Right ventricle myocardium superior (tissue), 1 donor: ENCODE measurements at places on chromosomes 4 and X. TPM values are rescaled to one million over a fixed set of nuclear protein-coding genes. Genes with fewer than 3 reads are reported as not detected.

Gene TCEAL6
- not detected for total RNA-seq

Gene SPANXB1
- total RNA-seq = not detected

Gene RBMXL3
- total RNA-seq = not detected

DNA sequence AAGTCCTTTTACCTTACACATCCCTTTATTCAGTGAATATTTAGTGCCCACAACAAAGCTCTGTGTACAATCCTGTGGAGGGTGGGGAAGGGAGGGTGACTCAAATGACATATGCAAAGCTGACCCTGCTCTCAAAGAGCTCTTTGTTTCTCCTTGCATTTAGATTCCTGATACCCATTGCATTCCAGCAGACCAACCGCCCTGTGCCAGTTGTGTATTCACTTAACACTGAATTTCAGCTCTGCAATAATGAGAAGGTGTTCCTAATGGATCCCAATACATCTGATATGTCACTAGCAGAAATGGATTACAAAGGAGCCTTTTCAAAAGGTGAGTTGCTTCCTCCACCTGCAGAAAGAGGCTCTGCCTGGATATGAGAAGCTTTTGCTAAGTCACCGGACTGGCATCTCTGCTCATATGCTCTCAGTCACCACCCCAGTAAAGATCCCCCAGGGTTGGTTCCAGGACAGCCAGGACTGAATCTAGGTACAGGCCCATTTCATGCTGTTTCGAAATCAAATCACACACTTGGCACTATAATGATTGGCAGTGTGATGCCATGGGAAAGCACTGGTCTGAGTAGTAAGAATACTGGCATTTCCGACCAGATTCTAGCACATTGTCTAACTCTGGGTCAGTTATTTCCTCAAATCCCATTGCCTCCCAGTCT is 17.1 kb upstream of the ANXA3 start:
- DNase-seq = no peak

GRCh38 chrX:131216828-131217227 is 72.3 kb downstream of the IGSF1 start:
- DNase-seq = no peak

DNA sequence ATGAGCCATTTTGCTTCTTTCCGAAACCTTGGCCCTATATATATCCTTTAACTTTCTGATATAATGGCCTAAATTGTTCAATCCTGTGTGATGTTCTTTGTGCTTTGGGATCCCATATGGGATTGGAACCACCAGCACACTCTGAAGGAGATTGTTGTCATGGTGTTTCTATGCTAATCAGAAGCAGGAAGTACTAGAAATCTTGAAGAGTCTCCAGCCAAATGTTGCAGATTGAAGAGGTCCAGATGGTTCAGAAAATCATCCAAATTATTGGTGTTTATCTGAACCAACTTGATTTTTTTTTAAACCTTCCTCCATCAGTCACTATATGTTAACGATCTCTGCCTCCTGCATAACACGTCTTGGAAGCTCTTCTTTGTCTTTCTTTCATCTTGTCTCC is 72.8 kb downstream of the KIT start:
- DNase-seq = no peak
